Choroid plexus epithelial cell (primary cell): ENCODE measurements at places on chromosomes 4 and X.

GRCh38 chr4:52750819-52751486, at the start of gene ERVMER34-1:
TSS of gene ERVMER34-1 (minus strand) at chr4:52751425. CDS start at chr4:52745520, 5,905 bp downstream.
- DNase-seq: no peak

GRCh38 chrX:45849261-45849862, 648.7 kb upstream of the DIPK2B start:
- peak; percentile 88 for DNase-seq

- no peak for DNase-seq
Measured at GRCh38 chrX:151729056-151729725, 5.4 kb upstream of the CNGA2 start.

DNA sequence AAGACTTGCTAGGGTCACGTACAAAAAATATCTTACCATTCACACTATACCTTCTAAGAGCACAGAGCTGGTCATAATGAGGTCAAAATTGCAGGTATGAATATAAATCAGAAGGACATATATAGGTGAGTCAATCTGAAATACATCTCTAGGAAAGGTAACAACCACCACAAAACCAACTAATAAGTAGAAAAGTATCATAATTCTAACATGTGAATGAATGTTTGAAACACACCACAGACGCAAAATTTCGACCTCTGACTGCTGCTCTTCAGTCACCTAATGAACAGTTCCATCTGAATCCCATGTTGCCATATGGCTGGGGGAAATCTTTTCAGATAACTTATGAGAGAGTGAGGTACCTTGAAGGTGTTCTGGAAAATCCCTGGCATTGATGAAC, 22.1 kb downstream of the STAP1 start:
- DNase-seq: no peak

- DNase-seq: no peak
Measured at GRCh38 chr4:7052923-7053715, 9.9 kb downstream of the TADA2B start.

GRCh38 chrX:128807367-128807766, 715.9 kb downstream of the SMARCA1 start:
- DNase-seq: no peak

DNA sequence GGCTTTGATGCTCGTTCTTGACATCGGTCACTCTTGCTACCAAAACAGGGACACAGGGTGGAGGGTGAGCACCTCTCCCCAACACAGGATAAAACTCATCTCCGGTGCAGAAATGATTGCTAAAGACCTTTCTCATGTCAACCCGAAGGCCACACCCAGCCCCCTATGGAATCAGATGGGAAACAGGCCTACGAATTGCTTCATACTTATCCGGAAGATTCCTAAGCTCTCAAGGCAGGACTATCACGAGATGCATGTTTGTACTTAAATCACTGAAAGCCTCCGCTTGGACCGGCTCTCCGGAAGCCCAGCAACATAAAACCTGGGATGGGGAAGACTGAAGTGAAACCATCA, 74.9 kb downstream of the MTMR1 start:
- peak; percentile 14 for DNase-seq

DNA sequence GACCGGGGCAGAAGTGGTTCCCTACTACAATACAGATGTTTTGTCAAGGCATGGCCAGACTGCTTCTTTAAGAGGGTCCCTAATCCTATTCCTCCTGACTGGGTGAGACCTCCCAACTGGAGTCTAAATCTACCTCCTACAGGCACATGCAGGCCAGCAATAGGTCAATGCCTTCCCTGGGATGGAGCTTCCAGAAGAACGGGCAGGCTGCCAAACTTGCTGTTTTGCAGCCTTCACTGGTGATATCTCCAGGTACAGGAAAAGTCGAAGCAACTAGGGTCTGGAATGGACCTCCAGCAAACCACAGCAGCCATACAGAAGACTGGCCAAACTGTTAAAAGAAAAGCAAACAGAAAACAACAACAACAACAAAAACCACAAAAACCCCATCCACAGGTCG, 678.4 kb upstream of the DIAPH2 start:
- no peak for DNase-seq

DNA sequence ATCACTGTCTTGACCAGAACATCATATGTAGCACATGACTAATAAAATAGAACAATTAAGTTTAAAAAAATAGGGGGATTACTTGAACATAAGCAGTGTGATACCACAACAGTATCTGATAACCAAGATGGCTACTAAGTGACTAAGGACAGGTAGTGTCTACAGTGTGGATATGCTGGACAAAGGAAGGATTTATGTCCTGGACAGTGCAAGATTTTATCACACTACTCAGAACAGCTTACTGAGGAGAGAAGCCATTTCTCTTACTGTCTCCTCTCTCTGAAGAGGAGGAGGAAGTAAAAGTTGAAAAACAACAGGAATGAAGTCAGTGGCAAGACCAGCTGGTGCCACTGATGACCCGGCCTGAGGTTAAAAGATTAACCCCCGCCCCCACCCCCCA, 4.0 kb upstream of the SLC10A7 start:
- no peak for DNase-seq

- peak; percentile 42 for DNase-seq
Measured at GRCh38 chr4:72969976-72970375, 99.5 kb downstream of the COX18 start.

DNA sequence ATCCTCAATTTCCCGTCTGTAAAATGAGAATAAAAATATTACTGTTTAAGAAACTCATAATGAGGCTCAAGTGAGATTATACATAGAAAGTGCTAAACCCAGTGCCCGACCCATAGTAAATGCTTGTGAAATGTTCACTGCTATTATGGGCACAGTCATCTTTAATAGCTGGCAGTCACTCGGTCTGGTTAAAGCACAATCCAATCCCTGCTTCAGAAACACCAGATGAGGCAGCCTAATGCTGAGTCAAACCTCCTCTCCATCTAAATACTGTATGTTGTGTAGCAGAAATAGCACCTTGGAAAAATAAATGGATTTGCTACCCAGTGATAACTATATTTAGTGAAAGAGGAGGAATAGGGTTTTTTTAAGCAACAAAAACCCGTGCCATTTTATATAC, 14.5 kb downstream of the EVC2 start:
- no peak for DNase-seq

- DNase-seq: no peak
Measured at GRCh38 chr4:96598465-96598864, 758.6 kb downstream of the PDHA2 start.

- no peak for DNase-seq
Measured at GRCh38 chrX:124592744-124593143, 246.4 kb downstream of the SH2D1A start.

DNA sequence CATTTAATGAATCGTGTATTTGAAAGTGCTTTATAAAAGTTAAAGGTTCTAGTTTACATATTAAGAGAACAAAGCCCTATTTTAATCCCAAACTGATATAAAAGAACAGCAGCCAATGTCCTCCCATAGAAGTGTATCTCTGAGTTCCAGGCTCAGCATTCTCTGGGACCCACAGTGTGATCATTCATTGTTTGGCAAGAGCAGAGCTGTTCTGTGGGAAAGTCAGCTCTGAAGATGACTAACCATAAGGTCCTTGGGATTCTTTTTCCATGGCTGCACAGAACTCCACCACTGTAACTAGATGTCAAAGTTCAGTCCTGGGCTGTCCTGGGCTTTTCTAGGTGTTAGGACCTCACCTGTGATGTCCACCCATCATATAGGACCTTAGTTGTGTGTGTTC, 157.0 kb upstream of the TLL1 start:
- DNase-seq: no peak

GRCh38 chr4:132269303-132269990, 879.6 kb upstream of the PCDH10 start:
- DNase-seq: no peak

DNA sequence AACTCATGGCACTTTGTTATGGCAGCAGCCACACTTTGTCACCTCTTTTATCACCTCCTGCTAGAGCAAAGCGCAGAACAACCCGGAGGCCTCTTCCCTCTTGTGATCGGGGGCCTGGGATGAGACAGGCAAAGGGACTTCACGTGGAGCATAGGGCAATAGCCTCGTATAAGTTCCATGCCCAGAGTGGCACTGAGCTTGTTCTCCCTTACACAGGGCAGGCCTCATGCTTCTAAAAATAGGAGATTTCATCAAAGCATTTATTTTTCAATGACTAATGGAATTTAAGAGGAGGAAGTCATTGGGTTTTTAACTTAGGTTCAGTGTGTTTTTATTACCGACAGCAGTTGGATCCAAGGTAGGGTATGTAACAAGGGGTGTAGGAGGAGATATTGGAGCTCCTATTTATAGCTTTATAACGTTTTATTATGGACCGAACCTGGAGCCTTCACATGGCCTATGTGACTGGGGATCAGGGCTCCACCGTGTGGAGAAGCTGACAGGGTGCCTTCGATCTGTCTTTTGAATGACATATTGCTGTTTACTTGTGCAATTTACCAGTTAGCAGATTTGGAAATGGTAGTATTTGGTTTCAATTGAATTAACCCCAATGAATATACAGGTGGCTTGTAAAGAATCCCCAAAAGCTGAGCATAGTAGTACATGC, 93.8 kb downstream of the SLC2A9 start:
- DNase-seq: no peak

- peak; percentile 57 for DNase-seq
Measured at GRCh38 chrX:136191171-136191570, 43.8 kb downstream of the FHL1 start.

- DNase-seq: no peak
Measured at GRCh38 chr4:12472087-12472486, 1012.1 kb downstream of the RAB28 start.

DNA sequence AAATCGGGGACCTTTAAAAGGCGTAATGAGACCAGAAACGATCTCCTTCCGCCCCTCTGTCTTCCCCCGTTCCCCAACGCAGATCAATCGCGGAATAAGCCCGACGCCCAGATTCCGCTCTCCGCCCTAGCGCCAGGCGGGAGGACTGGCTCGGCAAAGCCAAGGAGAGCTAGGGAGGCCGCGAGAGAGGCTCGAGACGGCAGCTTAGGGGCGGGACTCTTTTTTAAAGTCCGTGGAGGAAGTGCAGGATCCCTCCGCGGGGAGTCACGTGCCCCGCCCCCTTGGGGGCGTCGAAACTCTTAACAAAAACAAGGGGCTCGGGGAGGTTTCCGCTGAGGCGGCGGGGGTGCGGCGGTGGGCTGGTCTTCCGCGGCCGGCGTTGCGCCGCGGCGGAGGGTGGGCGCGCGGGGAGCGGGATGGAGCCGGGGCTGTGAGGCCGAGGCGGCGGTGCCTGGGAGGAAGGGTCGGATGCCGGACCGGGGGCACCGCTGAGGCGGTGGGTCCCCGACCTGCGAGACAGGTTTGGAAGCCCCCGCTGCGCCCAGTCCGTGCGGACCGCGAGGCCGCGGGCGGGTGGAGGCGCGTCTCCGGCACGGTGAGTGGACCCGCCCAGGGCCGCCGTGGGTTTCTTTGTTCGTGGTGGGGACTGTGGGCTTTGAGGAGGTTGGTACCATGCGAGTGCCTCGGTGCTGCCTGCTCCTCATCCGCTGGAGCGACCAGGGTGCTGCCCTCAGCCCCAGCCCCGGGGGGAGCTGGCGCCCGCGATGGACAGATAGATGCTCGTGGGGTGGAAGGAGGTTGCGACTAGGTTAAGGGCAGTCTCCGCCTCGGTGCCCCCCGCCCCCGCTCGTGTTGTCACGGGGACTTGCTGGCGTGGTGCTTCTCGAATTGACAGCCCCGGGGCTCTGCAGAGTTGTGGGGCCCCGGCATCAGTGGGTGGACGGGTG, at the start of gene CCNG2:
CCNG2 (plus strand) TSS at position 296 of the 947 bp plus-strand sequence. CDS start 1,326 bp downstream, outside the sequence.
- DNase-seq: peak; percentile 96

DNA sequence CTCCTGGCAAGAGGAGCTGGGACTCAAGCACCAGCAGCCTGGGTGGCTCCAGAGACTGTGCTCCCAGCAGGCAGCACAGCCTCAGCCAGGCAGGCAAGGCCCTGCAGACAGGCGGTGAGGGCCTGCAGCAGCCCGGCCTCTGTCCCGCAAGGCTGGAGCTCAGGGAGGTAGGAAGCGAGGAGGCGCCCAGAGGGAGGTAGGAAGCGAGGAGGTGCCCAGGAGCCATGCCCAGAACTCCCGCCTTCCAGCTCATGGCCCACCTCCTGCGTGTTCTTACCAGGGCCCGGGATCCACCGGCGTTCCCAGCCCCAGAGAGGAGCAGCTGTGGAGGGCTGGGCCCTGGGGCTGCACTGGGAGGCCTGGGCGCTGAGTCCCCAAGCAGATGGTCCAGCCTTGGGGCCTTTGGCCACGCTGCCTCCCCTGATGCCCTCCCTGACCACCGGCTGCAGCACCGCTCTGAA, 133.1 kb downstream of the HMX1 start:
- DNase-seq: no peak

GRCh38 chr4:55157559-55158277, 32.3 kb upstream of the KDR start:
- no peak for DNase-seq

GRCh38 chr4:18932730-18933339, 911.3 kb upstream of the LCORL start:
- DNase-seq: no peak

DNA sequence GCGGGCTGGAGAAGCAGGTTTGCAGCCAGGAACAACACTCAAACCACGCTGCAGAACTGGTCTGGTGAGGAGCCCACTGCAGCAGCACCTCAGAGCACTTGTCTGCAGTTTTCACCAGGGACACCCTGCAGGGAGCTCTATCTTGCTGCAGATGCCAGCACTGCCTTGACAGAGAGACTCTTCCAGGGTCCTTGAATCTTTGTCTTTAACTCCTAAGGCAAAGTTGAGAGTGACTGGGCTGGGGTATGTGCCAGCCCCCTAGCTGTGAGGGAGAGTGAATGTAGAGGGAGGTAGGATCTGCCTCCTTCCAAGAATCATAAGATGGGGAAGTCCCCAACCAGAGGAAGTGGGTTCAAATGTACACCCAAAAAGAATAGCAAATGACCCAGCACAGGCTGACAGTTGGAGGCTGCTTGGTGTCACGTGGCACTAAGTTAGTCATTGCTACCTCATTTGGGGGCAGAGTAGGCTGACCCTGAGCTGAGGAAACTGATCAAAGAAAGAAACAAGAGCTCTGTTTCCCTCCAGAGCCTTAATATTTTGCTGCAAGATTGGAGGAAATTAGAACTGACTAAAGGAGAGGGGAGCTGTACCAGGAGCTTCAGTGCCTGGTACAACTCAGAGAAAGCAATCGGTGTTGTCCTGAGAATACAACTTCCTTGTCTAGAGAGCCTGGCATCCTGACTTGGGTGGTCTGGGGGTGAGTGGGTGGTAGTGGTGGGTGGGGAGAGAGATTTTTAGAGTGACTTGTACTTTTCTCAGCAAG, 28.2 kb upstream of the HUWE1 start:
- DNase-seq: peak; percentile 71

GRCh38 chr4:2413821-2414610, 4.4 kb downstream of the ZFYVE28 start:
- no peak for DNase-seq

GRCh38 chrX:112636288-112636687, 43.5 kb downstream of the LHFPL1 start:
- peak; percentile 19 for DNase-seq

- no peak for DNase-seq
Measured at GRCh38 chr4:185993328-185993973, 75.5 kb upstream of the TLR3 start.

DNA sequence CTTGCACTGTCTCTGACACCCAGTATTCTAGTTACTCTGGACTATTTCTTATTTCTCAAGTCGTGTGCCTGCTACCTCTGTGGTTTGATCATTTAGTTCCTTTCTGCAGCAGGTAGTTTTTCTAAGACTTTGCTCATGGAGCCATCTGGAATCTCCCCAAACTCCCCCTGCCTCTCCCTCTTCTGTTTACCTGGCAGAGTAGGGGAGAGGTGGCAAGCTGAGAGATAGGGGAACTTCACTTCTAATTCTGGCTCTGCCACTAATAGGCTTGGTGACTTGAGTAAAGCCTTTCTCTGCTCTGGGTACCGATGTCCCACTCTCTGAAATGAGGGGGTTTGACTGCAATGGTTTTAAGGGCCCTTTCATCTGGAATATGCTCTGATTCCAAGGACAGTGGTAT, 141.3 kb downstream of the CPEB2 start:
- DNase-seq: no peak
